ENCODE measurements at places on chromosomes 7 and 10. TPM values are rescaled to one million over a fixed set of nuclear protein-coding genes. Genes with fewer than 3 reads are reported as not detected.

The ADRA2A gene
- total RNA-seq = 2.3 TPM

The STRIP2 gene
- total RNA-seq = 1.1 TPM

The CYP2C19 gene
- total RNA-seq = 1.3 TPM

The CRPPA gene
- 0.95 TPM for total RNA-seq

The CYP3A7 gene
- total RNA-seq = 0.49 TPM

The FZD1 gene
- 37.9 TPM for total RNA-seq

The ELN gene
- total RNA-seq = 28.2 TPM

The C10orf90 gene
- total RNA-seq = 2.1 TPM

The TSPAN12 gene
- total RNA-seq = 2.4 TPM

The LIPM gene
- total RNA-seq = 33.0 TPM

DNA sequence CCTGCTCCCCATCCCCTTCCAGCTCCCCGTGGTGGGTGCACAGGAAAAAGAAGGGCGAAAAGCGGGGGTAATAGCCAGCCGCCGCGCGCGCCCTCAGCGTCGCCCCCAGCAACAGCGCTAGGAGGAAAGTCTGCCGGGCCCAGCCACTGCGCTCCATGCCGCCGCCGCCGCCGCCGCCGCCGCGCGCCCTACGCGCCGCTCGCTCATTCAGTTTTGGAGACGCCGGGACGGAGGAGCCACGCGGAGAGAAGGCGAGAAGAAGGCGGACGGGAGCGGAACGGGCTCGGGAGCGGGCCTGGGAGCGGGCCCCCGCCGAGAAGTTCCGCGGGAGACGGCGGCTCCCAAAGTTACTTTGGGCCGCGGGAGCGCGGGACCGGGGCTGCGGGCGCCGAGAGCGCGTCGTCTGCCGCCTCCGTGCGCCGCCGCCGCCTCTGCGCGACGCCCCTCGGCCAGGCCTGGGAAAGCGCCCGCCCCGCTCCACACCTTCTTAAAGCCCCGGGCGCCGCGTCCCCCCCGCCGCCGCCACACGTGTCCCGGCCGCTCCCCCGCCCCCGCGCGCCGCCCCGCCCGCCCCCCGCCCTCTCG, at the start of gene RELN:
RELN (minus strand) TSS at position 459 of the 585 bp plus-strand sequence; CDS start at position 157, 302 bp downstream.
- no peak within 1 kb of the TSS for H3K27ac ChIP-seq
- peaks cover 20% of the 10 kb centered on the region for H3K4me1 ChIP-seq
- no peaks in the 10 kb centered on the region for H3K36me3 ChIP-seq
- DNase-seq = no peak
- peak within 1 kb of the TSS; percentile 57 for H3K4me3 ChIP-seq
- peaks cover 47% of the 10 kb centered on the region for H3K27me3 ChIP-seq

GRCh38 chr10:82288461-82288881, 413.5 kb downstream of the NRG3 start:
- H3K36me3 ChIP-seq = no peaks in the 10 kb centered on the region
- no peak for DNase-seq
- H3K27me3 ChIP-seq = no peaks in the 10 kb centered on the region
- no peak overlapping the region for H3K4me3 ChIP-seq

DNA sequence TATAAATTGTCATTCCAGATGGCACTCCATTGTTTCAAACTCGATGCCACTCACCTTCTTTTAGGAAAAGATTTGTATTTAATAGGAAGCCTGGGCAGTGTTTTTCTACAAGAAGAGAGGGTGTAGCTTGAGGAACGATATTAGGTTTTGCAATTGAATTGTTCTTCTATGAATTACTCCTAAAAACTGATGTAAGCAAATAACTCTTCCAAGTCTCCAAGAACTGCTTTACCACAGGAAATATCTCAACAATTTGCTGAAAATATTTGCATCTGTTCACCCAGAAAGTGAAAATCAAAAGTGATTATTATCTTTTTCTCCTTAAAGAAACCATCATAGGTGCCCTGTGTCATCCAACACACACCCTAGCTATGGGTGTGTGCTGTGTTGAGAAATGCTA, 261.3 kb upstream of the MEOX2 start:
- no peaks in the 10 kb centered on the region for H3K36me3 ChIP-seq
- no peaks in the 10 kb centered on the region for H3K4me1 ChIP-seq
- H3K27ac ChIP-seq = no peak overlapping the region
- no peaks in the 10 kb centered on the region for H3K27me3 ChIP-seq
- H3K4me3 ChIP-seq = no peak overlapping the region
- DNase-seq = no peak

GRCh38 chr7:40643664-40644063, 508.9 kb downstream of the SUGCT start:
- DNase-seq = no peak
- no peaks in the 10 kb centered on the region for H3K4me1 ChIP-seq
- H3K27ac ChIP-seq = no peak overlapping the region

DNA sequence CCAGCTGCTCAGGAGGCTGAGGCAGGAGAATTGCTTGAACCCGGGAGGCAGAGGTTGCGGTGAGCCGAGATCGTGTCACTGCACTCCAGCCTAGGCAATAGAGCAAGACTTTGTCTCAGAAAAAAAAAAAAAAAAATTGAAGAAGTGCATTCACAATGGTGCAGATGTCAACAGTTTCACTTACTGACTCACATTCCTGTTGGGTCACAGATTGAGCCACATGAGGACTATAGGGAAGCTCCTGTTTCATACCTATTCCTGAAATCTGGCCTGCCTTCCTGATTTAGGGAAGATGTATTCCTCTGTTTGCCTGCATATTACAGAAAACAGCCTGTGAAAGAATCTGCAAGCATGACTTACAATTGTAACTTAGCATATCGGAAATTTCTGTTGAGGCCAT, 78.2 kb downstream of the AKR1C4 start:
- no peaks in the 10 kb centered on the region for H3K4me1 ChIP-seq
- DNase-seq = no peak
- no peaks in the 10 kb centered on the region for H3K36me3 ChIP-seq
- H3K27me3 ChIP-seq = no peaks in the 10 kb centered on the region

- H3K4me1 ChIP-seq = no peaks in the 10 kb centered on the region
- no peaks in the 10 kb centered on the region for H3K27me3 ChIP-seq
- DNase-seq = no peak
- H3K36me3 ChIP-seq = no peaks in the 10 kb centered on the region
- H3K27ac ChIP-seq = no peak overlapping the region
Observed at GRCh38 chr10:90992462-90992861, 71.6 kb upstream of the ANKRD1 start.

GRCh38 chr10:50613726-50614443, 9.9 kb downstream of the SGMS1 start:
- no peaks in the 10 kb centered on the region for H3K36me3 ChIP-seq
- no peak for DNase-seq
- no peak overlapping the region for H3K4me3 ChIP-seq
- H3K27me3 ChIP-seq = no peaks in the 10 kb centered on the region
- H3K27ac ChIP-seq = no peak overlapping the region

- no peaks in the 10 kb centered on the region for H3K27me3 ChIP-seq
- H3K36me3 ChIP-seq = no peaks in the 10 kb centered on the region
- H3K4me1 ChIP-seq = no peaks in the 10 kb centered on the region
- H3K4me3 ChIP-seq = no peak overlapping the region
- DNase-seq = no peak
- no peak overlapping the region for H3K27ac ChIP-seq
Observed at GRCh38 chr7:83562960-83563359, 86.0 kb downstream of the SEMA3E start.

DNA sequence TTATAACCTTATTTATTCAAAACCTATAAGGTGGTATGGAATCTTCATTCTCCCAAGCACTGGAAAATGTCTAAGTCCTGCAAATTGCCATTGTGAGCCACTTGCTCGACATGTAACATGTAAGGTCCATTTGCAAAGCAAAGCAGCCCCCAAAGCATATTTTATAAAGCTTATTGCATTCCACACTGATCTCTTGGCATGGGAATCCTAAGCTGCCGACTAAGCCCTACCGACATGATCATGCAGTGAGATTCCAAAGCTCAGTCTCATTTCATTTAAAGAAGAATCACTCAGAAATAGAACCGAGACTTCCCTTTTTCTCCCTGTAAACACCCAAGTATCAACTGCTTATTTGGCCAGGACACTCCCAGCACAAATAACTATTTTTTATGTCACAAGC, 333.4 kb upstream of the MYO3A start:
- DNase-seq = no peak
- no peak overlapping the region for H3K4me3 ChIP-seq
- H3K27ac ChIP-seq = no peak overlapping the region
- no peaks in the 10 kb centered on the region for H3K4me1 ChIP-seq
- no peaks in the 10 kb centered on the region for H3K27me3 ChIP-seq

DNA sequence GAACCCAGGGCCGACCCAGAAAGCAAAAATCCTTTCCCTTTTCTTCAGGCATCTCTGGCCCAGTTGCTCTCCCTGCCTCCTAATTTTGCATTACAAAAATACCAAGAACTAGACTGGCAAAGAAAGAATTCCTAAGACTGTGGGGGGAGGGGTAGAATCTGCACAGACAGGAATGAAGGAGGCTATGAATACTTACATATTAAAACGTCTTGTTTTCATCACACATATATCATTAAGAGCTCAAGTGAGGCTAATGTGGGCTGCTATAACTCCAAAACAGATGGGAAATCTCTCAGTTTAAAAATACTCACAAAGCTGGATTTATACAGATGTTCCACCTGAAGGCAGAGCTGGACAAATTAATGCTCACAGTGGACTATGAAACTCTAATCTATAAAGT, 29.2 kb upstream of the MKX start:
- H3K27ac ChIP-seq = no peak overlapping the region
- H3K36me3 ChIP-seq = no peaks in the 10 kb centered on the region
- no peaks in the 10 kb centered on the region for H3K4me1 ChIP-seq

DNA sequence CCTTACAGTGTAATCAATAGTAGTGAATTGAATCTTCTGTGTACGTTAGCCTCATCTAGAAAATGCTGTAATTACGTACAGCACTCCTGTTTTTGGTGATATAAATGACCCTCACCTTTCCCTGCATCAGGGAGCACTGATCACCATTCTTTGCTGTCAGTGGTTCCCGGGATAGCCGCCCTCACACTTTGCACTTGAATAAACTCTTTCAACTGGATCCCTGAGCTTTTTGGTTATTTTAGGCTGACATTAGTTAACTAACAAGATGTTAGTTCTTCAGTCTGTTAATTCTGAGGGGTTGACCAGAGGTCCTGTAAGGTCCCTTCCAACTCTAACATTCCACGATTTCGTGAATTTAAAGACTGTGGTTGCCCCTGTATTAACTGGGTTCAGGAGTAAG, 23.4 kb upstream of the ZC3HAV1 start:
- H3K36me3 ChIP-seq = no peaks in the 10 kb centered on the region
- peak overlapping the region; percentile 56 for H3K4me3 ChIP-seq
- no peak overlapping the region for H3K27ac ChIP-seq
- DNase-seq = no peak
- H3K4me1 ChIP-seq = peaks cover 15% of the 10 kb centered on the region

DNA sequence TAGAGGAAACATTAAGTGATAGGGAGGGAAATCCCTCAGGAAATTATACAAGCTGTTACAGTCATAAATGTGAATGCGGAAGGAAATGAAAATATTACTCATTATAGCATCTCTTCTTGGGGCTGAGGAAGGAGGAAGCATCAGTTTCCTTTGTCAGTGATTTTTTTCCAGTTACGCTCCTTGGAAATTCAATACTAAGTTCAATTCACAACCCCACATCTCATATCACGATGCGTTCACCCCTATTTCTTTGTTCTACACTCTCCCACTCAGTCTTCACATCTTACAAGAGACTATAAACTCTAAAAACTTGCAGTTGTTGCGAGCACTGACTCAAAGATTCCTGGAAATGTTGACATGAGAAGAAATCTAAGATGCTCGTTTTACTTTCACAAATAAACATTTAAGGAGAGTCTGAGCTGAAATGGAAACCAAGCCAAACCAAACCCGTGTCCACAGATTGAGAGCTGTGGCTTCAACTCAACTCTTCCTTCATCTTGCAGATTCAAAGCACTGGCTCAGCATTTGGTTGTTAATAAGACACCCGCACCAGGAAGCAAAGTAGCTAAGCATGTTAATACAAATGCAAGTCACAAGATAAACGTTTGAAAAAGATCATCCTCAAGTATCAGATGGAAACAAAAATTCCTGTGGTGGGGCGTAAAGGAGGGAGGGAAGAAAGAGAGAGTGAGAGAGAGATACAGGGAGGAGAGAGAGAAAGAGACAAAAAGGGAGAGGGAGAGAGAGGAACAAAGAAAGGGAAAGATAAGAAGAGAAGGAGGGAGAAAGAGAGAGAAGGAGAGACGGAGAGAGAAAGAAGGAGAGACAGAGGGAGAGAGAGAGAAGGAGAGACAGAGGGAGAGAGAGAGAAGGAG, 150.0 kb upstream of the RSU1 start:
- peaks cover 32% of the 10 kb centered on the region for H3K4me1 ChIP-seq
- no peaks in the 10 kb centered on the region for H3K27me3 ChIP-seq
- H3K4me3 ChIP-seq = no peak overlapping the region
- no peak for DNase-seq
- peak overlapping the region; percentile 71 for H3K27ac ChIP-seq

DNA sequence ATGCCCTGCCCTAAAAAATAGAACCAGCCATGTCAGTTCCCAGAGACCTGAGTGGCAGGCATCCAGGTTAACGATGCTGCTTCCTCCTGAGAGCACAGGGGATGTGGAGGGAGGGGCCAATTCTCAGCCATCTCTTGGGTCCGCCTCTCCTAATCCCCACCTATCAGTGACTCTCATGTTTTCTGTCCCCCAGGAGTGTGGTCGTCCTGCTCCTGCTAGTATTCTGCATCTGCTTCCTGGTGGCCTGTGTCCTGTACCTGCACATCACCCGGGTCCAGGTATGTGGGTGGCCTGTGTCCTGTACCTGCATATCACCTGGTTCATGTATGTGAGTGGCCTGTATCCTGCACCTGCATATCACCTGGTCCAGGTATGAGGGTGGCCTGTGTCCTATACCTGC, 105.3 kb downstream of the ADCY1 start:
- no peaks in the 10 kb centered on the region for H3K4me1 ChIP-seq
- no peaks in the 10 kb centered on the region for H3K36me3 ChIP-seq
- no peak for DNase-seq
- H3K27ac ChIP-seq = no peak overlapping the region

DNA sequence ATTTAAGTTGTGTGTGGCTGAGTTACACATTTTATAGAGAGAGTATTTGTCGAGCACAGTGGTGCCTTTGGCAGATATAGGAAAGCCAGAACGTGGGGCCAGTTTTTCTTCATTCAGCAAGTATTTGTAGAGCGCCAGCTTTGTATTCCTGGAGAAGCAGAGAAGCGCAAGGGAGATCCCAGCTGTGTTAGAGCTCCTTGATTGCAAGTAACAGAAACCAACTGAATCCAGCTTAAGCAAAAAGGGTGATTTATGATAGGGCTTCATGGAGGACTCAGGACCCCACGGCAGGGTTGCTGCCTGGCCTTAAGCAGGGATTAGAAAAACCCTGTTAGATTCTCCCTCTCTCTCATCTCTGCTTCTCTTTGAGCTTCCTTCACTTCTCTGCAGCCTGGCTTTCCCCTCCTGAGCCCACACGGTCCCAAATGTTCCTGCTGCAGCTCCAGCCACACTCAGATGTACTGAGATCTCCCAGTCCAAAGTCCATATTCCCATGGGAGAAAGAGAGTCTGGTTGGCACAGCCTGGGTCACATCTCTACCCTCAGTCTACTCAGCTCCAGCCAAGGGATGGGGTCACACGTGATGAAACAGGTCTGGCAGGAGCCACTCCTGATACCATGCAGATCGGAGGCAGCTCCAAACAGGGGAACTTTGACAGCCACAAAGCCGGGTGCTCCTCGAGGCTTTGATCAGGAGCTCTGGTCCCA, 16.7 kb downstream of the UBTD1 start:
- H3K27me3 ChIP-seq = no peaks in the 10 kb centered on the region
- no peak overlapping the region for H3K4me3 ChIP-seq
- H3K4me1 ChIP-seq = peaks cover 43% of the 10 kb centered on the region
- no peaks in the 10 kb centered on the region for H3K36me3 ChIP-seq
- no peak for DNase-seq

All from suprapubic skin (tissue), 4 donors.